Muscle of leg (tissue), 16 donors: ENCODE measurements at places on chromosomes 3 and 15. TPM values are rescaled to one million over a fixed set of nuclear protein-coding genes. Genes with fewer than 3 reads are reported as not detected.

ANKDD1A gene
- 3.5 TPM for total RNA-seq

EPHB3 gene
- 36.2 TPM for total RNA-seq

LRRC31 gene
- not detected for total RNA-seq

TRH gene
- 0.13 TPM for total RNA-seq

CCDC71 gene
- 13.7 TPM for total RNA-seq

VGLL3 gene
- total RNA-seq: 21.2 TPM

FBXL22 gene
- total RNA-seq: 16.0 TPM

DNA sequence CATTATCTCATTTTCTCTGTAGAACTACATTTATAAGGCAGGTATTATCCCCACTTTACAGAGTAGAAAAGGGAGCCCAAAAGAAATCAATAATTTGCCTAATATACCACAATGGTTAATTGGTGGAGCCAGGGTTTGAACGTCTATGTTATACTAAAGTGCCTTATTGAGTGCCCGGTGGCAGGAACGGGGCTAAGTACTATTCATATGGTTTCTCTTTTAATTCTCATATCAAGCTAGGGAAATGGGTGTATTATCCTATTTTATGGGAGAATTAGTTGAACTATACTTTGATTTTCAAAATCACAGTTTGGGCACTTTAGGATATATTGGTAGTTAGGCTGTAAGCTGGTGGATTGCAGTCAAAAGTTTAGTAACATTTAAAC lies 1.5 kb downstream of the CEP97 start:
- no peak for DNase-seq

GRCh38 chr3:156983559-156983958 lies 157.4 kb downstream of the LEKR1 start:
- DNase-seq: no peak

DNA sequence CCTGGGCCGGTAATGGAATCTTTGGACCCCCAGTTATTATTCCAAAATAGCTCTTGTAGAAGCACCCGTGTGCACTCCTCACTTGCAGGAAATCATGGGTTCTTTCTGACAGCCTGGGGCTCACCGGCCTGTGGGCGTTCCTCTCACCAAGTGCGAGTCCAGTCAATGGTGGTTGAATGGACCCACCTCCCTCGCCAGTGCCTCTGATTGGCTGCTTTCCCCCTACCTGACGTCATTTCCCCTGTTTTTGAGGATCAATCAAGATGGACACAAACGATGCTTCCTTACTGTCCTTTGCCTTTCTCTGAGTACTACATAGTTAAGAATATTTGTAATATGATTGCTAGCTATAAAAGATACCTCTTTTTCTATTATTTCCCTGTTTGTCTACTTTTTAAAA lies 18.1 kb downstream of the MOBP start:
- no peak for DNase-seq

DNA sequence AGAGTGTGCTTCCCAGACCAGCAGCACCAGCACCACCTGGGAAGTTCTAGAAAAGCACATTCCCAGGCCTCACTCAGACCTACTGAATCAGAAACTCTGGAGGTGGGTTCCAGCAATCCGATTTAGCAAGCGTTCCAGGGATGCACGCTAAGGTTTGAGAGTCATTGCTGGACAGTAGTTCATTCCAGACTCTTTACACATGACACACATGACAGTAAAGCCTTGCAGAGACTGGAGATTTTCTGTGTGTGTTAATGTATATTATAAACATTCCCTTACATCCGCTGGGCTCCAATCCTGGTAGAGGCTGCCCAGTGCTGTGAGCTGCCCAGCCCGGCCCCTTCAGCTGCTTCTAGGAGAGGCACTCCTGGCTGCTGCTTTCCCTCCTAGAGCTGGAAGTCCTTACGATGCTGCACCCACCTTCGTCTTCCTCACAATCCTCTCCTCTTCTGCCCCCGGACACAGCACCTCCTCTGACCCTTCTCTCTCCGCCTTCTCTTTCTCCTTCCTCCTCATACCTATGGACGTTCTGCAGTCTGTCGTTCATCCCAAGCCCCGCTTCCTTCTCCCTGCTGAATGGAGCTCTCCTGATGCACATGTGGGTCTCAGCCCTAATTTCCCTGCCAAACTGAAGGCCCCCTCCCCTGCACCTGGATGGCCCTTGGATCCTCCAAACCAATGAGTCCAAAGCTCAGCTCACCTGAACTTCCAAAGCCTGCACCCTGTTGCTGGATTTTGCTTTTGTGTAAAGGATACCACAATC lies 44.4 kb downstream of the ITGA11 start:
- no peak for DNase-seq

GRCh38 chr3:141072950-141073349 lies 21.8 kb downstream of the SPSB4 start:
- no peak for DNase-seq

- DNase-seq: no peak
These were observed 1.1 kb downstream of the FAM240A start for GRCh38 chr3:46613313-46614005.

GRCh38 chr3:61980041-61980440 lies 393.3 kb downstream of the FEZF2 start:
- DNase-seq: peak; percentile 48

- DNase-seq: no peak
These were observed 259.3 kb downstream of the NAALADL2 start for GRCh38 chr3:175118382-175118941.

DNA sequence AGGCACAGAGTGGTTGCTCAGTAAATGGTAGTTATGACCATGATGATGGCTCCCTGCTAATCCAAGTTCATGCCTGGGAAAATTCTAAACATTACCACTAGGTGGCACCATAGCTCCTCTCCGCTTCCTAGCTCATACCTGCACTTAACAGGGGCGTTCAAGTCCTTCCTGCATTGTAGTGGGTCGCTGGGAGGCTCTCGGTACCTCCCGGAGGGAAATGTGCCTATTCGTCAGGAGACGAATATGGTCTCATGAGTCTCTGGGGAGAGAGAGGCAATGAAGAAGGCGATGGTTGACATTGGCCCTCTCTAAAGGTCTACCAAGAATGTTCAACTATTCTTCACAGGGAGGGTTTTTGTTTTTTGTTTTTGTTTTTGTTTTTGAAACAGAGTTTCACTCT lies 10.9 kb downstream of the MESP1 start:
- peak; percentile 81 for DNase-seq

GRCh38 chr15:77644543-77645247 lies 12.0 kb upstream of the LINGO1 start:
- no peak for DNase-seq

- DNase-seq: no peak
These were observed 117.8 kb upstream of the KCNH8 start for GRCh38 chr3:19030522-19030839.
